Skeletal muscle cell (primary cell): ENCODE measurements at places on chromosomes 1 and 21.

- DNase-seq = no peak
Observed at GRCh38 chr1:72601035-72601674, 318.8 kb upstream of the NEGR1 start.

DNA sequence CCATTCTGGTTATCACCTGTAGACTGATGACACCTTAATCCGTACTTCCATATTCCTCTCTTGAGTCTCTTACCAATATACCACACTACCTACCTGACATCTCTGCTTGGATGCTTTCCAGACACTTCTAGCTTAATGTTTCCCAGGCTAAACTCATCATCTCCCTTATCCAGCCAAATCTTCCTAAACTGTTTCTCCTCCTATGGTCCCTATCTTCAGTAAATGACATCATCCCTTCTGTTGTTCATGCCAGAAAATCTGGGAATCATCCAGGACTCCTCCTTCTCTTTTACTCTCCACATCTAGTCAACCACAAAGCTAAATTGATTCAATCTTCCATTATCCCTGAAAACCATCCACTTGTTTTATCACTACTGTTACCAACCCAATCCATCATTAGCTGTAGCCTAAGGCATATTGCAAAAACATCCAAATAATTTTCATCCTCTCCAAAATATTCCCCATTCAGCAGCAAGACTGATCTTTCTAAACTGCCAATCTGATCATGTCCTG lies 464.1 kb upstream of the BEND5 start:
- DNase-seq = no peak

DNA sequence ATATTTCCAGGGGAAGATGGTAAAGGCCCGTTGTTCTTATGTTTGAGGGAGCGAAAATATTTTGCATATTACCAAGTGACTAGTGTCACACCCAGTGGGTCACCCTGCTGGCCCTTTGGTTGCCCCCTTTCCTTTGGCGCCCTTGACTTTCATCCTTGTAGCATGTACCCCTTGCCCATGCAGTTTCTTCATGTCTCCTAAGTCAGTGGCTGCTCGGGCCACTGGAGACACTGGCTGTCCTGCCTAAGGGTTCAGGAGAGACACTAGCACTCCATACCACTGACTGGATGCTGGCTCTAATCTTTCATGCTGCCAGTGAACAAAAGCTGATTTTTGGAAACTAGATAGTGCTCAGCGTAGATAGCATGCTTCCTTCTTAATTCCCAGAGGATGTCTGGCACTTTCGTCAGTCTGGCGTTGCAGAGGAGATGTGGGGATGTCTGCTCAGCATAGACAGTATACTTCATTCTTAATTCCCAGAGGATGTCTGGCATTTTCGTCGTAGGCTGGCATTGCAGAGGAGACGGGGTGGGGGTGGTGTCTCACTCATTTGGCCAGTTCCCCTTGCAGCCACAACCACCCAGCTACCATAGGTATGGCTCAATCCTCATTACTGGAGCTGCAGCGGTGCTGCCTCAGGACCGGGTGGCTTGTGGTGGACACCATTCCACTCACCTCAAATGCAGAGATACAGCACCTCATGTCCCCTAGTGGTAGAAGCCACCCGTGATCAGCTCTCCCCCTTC lies 770.9 kb upstream of the TPTE start:
- DNase-seq = no peak

- DNase-seq = no peak
Observed at GRCh38 chr1:12157366-12158231, 9.2 kb upstream of the TNFRSF1B start.

- DNase-seq = no peak
Observed at GRCh38 chr21:36178349-36178748, 21.7 kb downstream of the DOP1B start.

- DNase-seq = no peak
Observed at GRCh38 chr1:181662606-181663005, 179.3 kb downstream of the CACNA1E start.

GRCh38 chr1:21592086-21592865 lies 76.9 kb downstream of the RAP1GAP start:
- no peak for DNase-seq

- no peak for DNase-seq
Observed at GRCh38 chr1:168585937-168586336, 9.5 kb downstream of the XCL1 start.

GRCh38 chr21:43312751-43313169 lies 114.2 kb downstream of the SIK1 start:
- DNase-seq = no peak

DNA sequence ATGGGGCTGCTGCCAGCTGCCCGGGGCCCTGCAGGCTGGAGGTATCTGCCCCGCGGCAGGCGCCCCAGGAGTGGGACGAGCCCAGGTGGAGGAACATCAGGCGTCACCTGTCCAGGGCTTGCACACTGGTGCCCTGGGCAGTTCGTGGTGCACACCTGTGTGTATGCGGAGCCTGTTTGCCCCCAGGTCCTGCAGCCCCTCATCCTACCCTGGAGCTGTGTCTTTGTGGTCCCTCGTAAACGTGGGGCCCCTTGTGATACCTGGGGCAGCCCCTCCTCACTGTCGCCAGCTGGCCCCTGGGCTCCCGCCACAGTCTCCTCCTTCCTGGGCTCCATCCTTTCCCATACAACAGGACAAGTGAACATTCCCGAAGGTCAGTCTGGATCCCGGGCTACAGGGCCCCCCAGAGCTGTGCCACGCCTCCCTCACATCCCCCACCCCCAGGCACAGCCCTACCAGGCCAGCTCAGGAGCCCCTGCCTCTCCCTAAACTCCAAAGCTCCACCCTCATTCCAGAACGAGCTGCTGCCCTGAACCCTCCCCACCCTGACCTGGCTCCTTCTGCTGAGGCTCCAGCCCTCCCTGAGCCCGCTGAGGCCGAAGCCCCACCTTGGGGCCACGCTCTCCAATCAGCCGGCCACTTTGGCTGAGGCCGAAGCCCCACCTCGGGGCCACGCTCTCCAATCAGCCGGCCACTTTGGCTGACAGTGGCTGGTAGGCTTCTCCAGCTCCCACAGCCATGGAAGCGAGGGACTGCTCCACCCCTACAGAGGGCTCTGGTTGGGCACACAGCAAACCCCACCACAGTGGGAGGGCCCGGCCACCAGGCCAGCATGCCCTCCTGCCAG lies 42.6 kb downstream of the UBE2G2 start:
- DNase-seq = no peak

- DNase-seq = no peak
Observed at GRCh38 chr1:33515607-33516006, 43.2 kb downstream of the ZSCAN20 start.

- DNase-seq = no peak
Observed at GRCh38 chr21:8991088-8991907, 1530.1 kb upstream of the TPTE start.

DNA sequence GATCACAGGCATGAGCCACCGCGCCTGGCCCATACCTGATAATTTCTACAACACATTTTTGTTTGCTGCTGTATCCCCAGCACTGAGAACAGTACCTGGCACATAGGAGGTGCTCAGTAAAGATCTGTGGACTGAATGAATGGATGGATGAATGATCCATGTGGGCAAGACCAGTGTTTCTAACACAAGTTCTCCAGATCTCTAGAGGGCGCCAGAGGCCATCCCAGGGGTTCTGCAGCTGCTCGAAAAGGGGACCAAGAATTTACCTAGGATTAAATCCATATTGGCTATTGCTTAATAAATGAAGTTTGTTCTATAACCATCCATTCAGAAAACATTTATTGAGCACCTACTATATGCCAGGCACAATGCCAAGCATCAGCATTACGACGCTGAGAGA lies 167.7 kb downstream of the ACTL8 start:
- no peak for DNase-seq

- no peak for DNase-seq
Observed at GRCh38 chr21:33684923-33685560, 42.7 kb downstream of the ITSN1 start.

DNA sequence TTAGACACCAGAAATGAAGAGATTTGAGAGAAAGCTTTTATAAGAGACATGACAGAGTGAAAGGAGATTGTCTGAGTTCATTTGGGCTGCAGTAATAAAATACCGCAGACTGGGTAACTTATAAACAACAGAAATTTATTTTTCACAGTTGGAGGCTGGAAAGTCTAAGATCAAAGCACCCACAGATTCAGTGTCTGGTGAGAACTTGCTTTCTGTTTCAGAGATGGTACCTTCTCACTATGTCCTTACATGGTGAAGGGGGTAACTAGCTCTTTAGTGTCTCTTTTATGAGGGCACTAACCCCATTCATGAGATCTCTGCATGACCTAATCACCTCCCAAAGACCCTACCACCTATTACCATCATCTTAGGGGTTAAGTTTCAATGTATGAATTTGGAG lies 30.9 kb upstream of the FCRL4 start:
- no peak for DNase-seq

DNA sequence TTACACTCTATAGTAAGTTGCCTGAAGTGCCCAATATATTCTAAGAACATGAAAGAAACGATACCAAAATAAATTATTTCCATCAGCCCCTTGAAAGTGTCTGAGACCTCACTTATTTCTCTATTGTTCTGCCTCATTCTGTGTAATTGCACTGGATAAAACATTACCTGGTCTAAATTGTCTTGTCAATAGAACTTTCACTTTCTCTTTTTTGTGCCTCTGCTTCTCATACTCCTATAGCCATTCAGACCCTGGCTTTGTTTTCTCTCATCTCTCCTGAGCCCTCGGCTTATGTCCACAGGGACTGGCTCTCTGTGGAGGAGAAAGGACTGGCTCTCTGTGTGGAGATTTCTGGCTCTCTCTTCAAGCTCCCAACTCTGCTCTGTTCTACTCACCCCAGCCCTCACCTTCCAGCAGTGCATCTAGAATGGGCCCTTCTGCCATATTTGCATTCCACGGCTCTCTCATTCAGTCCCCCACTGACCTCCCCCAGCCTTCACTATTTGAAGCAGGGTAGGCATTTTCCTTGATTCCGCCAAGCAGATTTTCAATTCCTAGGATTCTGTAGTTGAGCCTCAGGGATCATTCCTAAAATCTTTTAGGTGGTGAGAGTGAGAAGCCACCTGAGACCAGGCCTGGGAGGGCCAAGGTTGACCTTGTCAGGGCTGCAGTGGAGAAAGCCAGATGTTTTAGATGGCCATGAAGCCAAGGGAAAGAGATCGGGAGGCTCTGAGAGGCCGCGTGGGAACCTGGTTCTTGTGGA lies 15.9 kb upstream of the GALNT2 start:
- no peak for DNase-seq

DNA sequence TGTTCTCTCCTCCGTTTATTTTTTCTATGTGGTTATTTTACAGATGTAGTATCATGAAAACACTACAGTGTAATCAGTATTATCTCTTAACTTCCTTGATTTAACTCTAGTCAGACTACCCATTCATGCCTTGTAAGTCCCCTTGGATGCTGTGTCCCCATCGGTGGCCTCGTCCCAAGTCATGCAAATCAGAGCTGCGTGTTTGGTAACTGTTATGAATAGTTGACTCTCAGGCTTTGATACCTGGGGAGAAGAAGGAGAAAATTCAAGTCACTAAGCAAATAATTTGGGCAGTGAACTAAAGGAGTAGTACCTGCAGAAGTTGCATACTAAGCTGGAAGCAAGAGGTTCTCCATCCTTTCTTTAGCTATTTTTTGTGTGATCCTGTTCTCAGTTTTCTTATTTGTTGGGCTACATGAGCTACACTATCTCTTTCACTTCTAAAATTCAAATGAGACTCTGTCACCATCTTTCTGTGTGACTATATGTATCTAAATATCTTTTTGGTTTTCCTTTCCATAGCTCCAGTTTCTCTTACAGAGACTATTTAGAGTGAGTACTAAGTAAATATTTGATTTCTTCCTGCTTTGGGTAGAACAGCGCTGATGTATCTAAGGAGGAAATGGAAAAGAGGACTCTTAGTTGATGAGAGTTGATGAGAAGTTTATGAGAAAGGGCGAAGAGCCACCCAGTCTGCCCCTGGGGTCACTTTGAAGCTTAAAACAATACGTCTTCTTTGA lies 50.9 kb downstream of the VANGL2 start:
- no peak for DNase-seq

DNA sequence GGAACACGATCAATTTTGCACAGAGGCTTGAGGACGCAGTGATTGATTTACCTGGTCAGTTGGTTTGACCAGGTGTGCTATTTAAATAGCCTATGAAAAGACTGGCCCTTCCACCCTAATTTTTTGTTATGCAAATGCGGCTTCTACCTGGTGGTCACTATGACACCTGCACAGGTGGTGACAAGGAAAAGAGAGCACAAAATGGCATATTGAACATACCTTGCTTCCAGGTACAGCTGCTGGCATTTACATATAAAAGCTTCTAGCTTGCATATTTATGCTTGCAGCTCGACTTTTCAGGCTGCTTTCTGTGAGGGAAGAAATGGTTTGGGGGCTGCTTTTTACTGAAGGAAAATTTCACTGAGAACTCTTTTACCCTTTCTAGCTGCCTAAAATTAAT lies 15.3 kb upstream of the FMO4 start:
- no peak for DNase-seq

GRCh38 chr1:183804916-183805841 lies at the start of gene RGL1:
Gene RGL1, plus strand, starts transcription at chr1:183805120. Its CDS starts 178 bp downstream, at chr1:183805298.
- peak; percentile 33 for DNase-seq

DNA sequence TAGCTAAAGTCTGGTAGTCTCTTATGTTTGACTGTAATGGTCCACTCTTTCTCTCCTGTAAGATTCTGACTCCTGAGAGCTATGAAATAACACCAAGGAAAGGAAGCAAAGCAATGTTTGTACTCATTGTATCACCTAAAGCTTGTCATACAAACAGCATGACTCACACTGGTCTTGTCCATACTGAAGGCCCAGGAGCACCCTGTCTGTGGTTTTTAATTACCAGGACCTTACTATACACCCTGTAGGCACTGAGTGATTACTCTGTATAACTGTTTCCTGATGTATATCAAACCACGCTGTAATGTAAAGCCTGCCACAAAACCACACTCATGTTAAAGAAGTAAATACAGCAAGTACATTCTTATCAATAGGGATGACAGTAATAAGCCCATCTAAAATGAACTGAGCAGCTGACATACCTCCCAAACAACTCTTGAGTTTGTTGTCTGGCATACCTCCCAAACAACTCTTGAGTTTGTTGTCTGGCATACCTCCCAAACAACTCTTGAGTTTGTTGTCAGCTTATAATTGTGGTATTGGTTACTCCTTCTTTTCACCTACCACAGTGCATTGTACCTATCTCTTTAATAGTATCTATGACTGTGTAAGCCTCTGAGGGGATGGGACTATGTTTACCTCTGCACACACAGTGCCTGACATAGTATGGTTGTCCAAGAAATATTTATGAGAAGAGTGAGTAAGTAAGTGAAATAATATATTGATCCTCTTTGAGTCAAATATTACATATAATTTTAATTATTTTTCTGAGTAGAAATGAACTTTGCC lies 11.6 kb upstream of the TNFSF18 start:
- peak; percentile 71 for DNase-seq

GRCh38 chr1:225655509-225656258 lies 2.8 kb upstream of the ENAH start:
- peak; percentile 96 for DNase-seq

GRCh38 chr1:67031121-67031858 lies 22.7 kb downstream of the SLC35D1 start:
- no peak for DNase-seq

DNA sequence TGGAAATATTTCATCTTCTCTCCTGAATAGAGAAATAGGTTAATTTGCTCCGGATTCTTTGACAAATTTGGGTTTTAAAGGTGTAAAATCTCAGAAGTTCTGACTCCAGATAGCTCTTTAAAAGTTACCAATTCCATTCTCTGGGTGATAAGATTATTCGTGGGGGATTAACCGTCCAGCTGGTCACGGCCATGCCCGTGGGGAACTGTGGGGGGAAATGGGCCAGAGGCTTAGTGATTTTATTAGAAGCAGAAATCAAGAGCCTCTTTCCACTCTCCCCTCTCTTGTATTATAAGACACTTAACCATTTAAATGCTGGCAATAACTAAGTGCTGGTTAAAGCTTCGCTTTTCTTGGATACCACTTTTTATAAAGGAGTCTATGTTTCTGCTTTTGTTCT lies 376.4 kb upstream of the KAZN start:
- no peak for DNase-seq

- no peak for DNase-seq
Observed at GRCh38 chr1:169653873-169654272, 23.9 kb upstream of the SELP start.
